ENCODE measurements at places on chromosomes 2 and 18.

GRCh38 chr2:60468382-60469085, 84.9 kb downstream of the BCL11A start:
- DNase-seq: no peak

- no peak for DNase-seq
Measured at GRCh38 chr2:141778315-141778835, 352.4 kb downstream of the LRP1B start.

DNA sequence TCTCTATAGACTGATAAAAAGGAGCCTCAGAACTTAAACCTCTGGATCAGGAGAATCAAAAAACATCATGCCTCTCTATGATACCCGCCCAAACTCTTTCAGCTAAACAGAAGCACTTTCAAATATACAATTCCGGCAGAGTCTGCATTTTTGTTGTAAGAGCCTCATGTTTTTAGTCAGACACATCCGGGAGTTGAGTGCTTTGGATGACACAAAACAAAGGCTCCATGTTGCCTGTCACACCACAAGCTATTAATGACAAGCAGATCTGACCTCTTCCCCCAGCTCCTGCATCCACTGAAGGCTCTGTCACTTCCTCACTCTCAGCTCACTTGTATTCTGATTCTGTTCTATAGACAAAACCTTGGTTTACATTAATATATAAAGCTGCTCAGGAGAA, 33.2 kb downstream of the SLC38A11 start:
- no peak for DNase-seq

GRCh38 chr2:69830045-69830905, 815 bp downstream of the GMCL1 start:
- no peak for DNase-seq

DNA sequence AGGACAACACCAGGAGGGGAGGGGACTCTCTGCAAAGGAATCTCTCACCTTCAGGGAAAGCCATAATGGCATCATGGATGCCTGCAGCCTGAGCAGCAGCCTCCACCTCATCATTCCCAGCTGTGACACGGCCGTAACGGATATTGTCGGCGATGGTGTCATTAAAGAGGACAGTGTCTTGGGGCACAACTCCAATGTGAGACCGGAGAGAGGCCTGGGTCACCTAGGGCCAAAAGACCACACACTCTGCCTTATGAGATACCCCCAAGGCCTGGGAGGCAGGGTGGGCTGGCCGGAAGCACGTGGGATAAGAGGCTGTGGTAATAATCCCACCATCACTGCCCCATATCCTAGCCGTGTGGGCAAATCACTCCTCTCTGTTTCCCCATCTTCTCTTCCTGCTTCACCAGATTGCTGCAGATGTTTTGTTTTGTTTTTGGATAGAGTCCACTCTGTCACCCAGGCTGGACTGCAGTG, 4.3 kb downstream of the ZFAND2B start:
- DNase-seq: no peak

- DNase-seq: no peak
Measured at GRCh38 chr2:126677176-126677538, 21.2 kb downstream of the GYPC start.

GRCh38 chr18:8426401-8426800, 182.8 kb upstream of the RAB12 start:
- DNase-seq: no peak
